ENCODE measurements at places on chromosomes 5 and 9.

DNA sequence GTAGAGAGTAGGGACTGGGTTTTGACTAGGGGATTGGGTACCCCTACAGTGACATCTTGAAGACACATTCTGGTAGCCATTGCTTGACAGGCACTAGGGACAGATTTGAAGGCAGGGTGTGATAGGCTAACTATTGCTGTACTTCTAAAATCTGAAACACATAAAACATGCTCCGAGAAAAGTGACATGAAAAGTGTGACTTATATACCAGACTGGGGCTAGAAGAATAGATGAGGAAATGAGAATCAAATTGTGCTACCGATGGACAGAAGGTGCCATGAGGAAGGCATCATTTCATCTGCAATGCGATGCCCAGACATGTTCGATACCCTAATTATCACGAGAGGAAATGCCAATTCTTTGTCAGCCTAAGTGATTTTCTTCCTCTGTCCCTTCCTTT is 475.8 kb downstream of the SPOCK1 start:
- DNase-seq: no peak

DNA sequence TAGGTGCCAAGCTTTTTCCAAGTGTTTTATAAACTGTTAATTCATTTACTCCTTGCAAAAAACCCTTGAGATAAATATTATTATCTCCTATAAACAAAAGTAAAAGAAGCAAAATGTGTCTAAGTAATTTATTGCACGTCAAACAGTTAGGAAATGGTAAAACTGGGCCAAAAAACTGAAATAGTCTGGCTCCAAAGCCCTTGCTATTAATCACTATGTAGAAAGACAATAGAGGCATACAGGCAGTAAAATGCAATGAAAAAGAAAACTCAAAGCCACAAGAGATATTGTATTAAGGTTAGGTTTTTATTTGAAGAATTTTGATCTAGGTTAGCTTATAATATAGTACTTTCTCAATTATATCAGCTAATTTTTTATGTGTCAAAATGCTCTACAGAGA is 457.7 kb downstream of the ANXA1 start:
- no peak for DNase-seq

GRCh38 chr5:19261879-19262278 is 726.1 kb downstream of the CDH18 start:
- DNase-seq: no peak

- no peak for DNase-seq
Observed at GRCh38 chr5:79378510-79379186, 135.3 kb downstream of the HOMER1 start.

- no peak for DNase-seq
Observed at GRCh38 chr5:54249210-54250028, 61.0 kb downstream of the ARL15 start.

DNA sequence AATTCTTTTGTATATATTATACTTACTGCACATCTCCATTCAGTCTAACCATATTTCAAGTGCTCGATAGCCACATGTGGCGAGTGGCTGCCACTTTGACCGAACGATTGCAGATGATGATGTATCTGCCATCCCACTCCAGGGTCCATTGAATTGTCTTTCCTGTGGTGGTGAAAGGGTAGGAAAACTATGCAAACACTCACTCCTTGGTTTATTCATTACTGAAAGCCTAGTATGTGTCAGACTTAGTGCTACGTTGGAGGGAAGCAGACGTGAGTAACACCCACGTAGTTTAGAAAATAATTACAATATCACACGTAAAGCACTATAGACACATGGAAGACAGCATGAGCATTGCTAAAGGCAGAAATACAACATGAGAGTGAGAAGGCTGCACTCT is 353.7 kb downstream of the CSNK1G3 start:
- DNase-seq: no peak

DNA sequence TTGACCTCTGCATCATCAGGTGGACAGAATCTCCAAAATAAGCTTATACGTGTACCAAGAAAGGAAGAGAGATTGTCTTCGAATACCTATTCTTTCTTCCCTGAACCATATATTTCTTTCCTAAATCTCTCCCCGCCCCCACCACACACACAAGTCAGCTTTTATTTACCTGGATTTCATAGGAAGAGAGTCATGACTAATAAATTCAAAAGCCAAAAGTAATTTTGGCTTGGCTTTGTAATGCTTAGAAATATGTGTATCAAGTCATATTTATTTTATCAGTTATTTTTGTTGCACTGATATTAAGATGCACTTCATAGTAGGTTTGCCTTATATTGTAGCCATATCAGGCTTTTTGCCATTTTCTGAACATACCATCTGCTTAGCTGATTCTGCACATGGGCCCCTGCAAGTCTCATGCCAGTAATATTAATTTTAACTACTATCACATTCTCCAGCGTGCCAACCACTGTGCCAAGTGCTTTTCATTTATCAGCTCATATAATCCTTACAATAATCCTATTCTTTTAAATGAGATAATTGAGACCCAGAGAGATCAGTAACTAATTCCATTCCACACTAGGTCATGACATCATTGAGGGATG is 1405.3 kb upstream of the NUDT12 start:
- no peak for DNase-seq

- peak; percentile 19 for DNase-seq
Observed at GRCh38 chr9:20835377-20836286, 151.6 kb downstream of the FOCAD start.

DNA sequence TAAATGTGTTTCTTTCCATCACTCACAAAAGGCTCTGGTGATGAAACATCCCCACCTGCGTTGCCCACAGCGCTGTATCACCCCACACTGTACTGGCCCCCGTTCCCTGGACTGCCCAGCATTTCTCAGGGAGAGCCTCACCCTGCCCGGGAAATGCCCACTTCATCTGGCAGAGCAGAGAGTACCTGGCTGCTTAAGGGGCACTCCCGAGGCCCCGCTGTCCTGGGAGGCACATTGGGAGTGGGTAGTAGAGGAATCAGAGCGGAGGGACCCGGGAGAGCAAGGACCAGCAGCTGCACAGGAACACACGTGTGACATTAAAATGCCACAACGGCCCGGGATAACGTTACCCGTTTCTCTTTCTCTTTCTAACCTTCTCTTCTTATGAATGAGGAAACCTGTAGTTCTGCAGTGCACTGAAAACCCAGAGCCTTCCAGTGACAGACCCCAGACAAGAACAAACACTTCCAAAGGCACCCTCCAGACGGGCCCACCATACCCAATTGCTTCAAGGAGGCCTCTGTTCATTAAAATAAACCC is 110.0 kb downstream of the ROR2 start:
- DNase-seq: no peak

GRCh38 chr9:16266648-16267276 is 603.7 kb downstream of the BNC2 start:
- DNase-seq: no peak

DNA sequence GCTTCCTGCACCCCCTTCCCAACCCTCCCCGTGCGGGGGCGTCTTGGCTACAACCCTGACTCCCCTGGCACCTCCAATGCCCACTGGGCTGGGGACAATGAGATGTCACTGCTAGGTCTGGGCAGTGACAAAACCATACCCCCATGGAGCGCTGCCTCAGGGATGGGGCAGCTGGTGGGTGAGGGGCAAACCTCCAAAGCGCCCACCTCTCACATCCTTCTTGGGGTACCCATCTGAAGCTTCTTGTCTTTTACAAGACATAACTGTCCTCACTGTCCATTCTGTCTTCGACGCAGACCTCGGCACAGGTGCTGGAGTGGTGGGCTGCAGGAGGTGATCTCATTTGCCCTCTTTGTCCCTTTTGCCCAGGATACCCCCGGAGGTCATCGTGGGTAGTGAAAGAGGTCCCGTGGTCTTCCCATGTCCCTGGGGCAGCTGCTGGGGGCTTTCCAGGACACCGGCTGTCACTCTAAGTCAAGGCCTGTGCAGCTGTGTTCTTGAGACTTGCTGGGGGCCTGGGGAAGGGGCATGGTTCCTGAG is 27.8 kb upstream of the CSF1R start:
- no peak for DNase-seq

GRCh38 chr9:132669698-132670456 is at the start of gene DDX31:
Gene DDX31 (minus strand): TSS chr9:132669983. CDS start chr9:132669934, 49 bp downstream.
- peak; percentile 79 for DNase-seq

- no peak for DNase-seq
Observed at GRCh38 chr9:136562746-136563495, 17.1 kb upstream of the NOTCH1 start.

- no peak for DNase-seq
Observed at GRCh38 chr9:124897570-124898460, 35.9 kb downstream of the ARPC5L start.

DNA sequence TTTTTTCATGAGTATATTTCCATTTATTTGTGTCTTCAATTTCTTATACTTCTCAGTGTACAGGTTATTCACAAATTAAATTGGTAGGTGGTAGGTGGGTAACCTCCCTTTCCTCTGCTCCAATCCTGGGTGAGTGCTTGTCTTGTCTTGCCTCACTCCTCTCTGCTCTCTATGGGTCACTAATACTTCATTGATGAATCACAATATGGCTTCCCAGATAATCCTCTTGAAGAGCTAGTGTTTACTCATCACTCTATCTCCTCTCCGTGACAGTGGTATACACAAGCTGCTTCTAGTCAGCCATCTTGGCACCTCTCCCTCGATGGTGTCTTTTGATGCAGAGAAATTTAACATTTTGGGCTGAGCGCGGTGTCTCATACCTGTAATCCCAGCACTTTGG is 331.8 kb upstream of the NMUR2 start:
- DNase-seq: no peak

DNA sequence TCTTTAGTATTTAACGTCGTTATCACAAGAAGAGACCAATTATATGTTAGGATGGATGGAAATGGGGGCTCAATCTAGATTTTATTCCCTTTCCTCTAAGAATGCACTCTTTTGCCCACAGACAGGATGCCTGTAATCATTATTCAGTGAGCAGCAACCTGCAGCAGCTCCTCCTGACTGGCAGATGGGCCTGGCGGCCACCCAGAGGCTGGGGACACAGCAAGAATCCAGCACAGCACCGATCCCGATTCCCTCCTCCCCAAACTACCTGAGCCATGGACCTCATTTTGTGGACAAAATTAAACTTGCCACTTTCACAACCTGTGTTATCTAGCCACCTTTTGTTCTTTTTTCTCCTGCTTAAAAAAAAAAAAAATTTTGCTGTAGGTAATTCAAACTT is 101.0 kb downstream of the USP20 start:
- DNase-seq: no peak

DNA sequence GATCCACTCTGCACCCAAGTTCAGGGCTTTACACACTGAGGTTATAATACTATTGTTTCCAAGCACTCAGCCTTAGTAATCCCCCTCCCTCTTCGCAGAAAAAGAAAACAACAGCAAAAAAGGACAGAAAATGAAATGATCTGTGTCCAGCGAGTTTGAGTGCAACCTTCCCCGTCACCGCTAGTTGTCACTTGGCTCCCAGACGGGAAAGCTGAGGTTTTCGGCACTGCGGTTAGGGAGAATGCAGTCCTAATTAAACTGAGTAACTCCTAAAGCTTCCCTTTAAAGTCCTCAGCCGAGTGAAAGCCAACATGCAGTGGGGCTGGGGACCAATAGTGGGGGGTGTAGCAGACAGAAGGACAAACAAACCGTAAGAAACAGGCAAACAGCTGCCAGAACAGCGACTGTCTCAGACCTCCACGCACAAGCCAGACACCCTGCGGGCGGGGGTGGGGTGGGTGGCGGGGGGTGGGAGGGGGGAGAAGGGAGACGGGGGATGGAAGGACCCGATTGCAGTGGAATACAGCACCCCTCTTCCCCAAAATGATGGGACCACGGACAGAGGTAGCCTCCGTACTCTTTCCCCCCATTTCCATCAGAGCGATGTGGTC is 680 bp downstream of the GLRA1 start:
- no peak for DNase-seq

DNA sequence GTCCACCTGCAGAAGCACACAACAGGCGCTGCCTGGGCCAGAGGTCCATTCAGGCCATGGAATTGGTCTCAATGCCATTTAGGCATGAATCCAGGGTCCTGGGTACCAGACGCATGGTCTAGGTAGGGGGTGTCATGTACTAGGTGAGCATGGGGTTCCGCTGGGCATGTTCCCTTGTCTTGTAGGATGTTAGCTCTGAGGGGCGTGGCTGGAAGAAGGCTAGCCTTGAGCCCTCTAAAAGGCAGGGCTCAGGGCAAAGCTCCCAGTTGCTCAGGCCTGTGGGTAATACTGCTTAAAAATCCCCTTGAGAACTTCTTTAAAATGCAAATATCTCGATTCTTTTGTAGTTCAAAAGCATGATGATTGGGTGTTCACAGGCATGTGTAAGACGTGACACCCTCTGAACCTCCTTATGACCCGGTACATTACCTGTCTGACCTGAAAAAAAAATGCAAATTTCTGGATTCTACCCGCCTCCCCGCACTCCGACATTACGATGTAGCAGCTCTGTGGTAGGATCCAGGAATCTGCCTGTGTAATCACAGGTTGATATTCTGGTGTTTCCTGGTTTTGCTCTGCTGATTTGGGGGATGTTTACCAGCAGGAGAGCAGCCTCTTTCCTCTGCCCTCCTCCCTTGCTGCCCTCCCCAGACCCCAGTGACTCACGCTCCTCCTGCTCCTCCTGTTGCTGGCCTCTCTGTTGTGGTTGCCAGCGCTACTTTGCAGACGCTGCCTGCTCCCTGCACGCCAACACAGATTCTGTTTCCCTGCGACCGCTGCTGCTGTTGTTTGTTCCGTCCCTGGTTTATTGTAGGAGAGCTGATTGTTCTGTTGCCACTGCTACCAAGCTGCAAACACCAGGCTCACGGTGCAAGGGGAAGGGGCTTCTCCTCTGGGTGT is 5.7 kb downstream of the TMC1 start:
- DNase-seq: peak; percentile 97

GRCh38 chr5:133327946-133328401 is 276.2 kb downstream of the HSPA4 start:
- no peak for DNase-seq

GRCh38 chr9:22469928-22470544 is 23.4 kb downstream of the DMRTA1 start:
- DNase-seq: peak; percentile 25

DNA sequence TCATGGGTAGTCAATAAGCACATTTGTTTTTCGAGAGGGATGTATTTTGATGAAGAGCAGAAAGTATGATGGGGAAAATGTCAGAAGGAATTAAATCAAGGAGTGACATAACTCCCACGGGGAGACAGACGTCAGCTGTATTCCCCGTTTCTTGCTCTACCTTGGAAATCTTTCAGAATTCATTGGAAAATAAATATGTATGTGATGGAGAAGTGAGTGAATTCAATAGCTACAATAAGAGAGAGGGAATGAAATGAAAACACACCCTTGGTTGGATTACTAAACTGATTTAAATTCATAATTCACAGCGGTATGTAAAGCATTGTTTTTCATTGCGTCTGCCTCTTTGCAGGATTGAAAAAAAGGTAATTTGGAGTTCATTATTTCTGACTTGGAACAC is 209.7 kb upstream of the KLF4 start:
- DNase-seq: no peak

DNA sequence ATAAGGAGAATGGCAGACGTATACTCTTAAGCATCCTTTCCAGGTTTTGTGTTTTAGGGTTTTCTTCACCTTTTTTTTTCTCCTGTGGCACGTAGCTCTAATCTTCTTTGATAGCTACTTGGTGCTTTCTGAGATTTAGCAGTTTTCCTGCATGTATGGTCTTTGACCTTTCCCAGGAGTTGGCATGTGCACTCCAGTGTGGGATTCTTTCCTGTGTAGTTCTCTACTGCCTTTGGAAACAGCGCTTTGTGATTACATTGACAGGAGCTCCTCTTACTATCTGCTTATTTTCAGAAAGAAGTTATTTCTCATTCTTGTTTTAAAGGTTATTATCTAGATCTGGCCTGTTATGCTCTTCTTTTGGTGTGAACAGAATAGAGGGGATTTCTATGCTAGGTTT is 65.5 kb downstream of the UNC13B start:
- no peak for DNase-seq
